ENCODE measurements at places on chromosomes 5 and 9. TPM values are rescaled to one million over a fixed set of nuclear protein-coding genes. Genes with fewer than 3 reads are reported as not detected.

CDO1 gene
- 0.32 TPM for total RNA-seq

MYOZ3 gene
- total RNA-seq, result under 0.01 TPM

ALDH1B1 gene
- total RNA-seq, result 74.3 TPM

C5orf58 gene
- total RNA-seq, result not detected

DNA sequence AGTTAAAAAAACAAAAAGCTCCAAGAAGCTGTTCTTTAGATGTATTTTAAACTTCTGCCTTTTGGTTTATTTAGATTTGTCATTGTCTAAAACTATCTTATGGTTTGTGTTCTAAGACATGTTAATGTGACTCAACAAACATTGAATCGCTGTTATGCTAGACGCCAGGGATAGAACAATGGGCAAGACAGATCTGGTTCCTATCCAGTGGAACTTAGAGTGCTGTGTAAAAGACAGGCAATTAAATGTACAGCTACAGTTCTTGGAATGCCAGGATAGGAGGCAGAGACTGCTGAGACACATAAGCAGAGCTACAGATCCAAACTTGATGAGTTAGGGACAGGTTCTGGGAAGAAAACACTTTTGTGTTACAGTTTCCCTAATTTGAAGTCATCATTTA is 22.4 kb downstream of the LYRM7 start:
- DNase-seq, result no peak

GRCh38 chr9:125521462-125522327 is 185.3 kb downstream of the MAPKAP1 start:
- DNase-seq, result peak; percentile 87

GRCh38 chr5:1058988-1059883 is 50.6 kb downstream of the NKD2 start:
- no peak for DNase-seq

GRCh38 chr5:171978016-171978415 is 28.4 kb downstream of the FBXW11 start:
- DNase-seq, result no peak

DNA sequence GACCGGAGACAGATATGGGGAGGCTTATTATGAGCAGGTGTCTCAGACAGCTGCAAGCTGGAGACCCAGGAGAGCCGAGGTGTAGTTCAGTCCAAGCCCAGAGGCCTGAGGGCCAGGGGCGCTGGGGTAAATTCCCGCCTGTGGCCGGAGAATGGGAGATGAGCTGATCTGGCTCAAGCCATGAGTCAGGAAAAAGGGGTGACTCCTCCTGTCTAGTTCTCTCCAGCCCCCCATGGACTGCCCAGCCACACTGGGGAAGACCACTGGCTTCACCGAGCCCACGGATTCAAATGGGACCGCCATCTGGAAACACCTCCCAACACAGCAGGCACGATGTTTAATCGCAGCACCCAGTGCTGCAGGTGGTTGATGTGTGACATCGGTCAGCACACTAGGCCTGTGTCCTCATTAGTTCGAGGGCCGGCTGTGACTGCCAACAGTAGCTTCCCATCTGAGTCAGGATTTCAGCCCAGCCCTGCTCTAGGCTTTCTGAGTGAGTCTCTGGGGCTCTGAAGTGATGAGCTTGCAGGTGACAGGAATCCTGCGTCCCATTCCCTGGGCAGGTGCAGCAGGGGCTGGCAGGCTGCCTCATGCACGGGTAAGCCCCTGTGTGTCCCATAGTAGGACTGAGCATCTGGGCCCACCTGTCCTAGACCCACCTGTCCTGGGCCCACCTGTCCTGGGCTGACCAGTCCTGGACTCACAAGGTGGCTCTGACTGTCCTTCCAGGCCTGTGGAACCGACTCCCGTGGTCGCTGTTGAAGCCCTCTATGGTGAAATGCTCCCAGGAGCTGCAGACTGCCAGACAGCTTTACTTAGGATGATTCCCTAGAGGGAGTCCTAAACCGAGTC is 49.7 kb downstream of the AHRR start:
- no peak for DNase-seq

DNA sequence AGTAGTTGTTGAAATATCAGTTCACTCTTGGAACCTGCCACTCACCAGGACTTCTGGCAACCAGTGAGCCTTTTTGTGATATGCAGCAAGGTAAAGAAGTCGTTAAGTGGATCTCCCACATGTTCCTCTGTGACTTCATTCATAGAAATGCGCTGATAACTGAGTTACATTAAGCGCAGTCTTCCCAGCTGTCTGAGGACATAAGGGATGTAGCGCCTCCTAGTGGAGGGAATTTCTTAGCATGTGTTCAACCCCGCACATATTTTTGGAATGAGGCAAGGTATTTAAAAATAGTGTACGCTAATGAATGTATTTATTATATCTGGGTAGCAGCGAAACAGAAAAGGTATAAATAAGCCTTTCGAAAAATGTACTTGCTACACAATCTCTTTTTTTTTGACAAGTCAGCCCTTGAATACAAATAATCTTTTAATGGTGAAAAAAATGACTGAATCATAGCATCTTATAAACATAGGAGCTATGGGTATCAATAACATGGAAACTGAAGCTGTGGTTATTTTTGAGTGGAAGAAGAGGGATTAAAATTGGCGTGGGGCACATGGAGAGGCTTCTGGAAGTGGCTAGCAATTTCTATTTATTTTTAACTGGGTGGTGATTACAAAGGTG is 38.0 kb downstream of the PALM2AKAP2 start:
- DNase-seq, result peak; percentile 96
